ENCODE measurements at places on chromosomes 1 and 21.
A peak's percentile ranks its signal among the peaks of the same experiment; 100 is the strongest.

DNA sequence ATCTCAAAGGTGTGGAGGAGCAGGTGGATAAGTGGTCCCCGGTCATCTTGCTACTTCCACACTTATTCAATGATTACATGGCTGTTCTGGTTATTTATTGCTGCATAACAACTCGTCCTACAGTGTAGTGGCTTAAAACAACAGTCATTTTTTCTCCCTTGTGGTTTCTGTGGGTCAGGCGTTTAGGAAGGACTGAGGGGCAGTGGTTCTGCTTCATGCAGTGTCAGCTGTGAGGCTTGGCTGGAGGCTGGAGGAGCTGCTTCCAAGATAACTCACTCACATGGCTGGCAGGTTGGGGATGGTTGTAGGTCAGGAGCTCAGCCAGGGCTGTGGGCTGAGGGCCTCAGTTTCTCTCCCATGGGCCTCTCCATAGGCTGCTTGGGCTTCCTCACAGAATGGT lies 5.9 kb upstream of the SLC6A17 start:
- no peak for DNase-seq

DNA sequence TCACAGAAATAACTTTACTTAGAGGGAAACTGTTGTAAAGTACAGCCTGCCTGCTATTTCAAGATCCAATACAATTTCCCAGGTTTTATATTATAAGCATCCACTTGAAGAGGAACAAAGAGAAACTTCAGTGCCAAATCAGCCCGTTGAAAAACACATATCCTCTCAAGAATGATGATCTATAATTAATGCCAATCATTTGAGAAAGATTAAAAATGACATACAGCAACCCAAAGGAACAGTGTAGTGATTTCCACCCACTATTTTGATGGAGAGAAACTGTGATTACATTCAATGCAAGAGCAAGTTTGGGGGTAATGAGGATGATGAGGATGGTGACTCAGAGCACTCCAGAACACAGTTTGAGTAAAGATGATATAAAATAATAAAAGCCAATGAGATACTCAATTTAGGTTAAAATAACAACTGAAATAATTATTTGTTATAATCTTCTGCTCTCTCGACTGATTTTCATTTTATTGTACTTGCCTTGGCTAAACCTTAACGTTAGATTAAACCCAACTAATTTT lies 715.5 kb downstream of the NCAM2 start:
- DNase-seq = no peak

DNA sequence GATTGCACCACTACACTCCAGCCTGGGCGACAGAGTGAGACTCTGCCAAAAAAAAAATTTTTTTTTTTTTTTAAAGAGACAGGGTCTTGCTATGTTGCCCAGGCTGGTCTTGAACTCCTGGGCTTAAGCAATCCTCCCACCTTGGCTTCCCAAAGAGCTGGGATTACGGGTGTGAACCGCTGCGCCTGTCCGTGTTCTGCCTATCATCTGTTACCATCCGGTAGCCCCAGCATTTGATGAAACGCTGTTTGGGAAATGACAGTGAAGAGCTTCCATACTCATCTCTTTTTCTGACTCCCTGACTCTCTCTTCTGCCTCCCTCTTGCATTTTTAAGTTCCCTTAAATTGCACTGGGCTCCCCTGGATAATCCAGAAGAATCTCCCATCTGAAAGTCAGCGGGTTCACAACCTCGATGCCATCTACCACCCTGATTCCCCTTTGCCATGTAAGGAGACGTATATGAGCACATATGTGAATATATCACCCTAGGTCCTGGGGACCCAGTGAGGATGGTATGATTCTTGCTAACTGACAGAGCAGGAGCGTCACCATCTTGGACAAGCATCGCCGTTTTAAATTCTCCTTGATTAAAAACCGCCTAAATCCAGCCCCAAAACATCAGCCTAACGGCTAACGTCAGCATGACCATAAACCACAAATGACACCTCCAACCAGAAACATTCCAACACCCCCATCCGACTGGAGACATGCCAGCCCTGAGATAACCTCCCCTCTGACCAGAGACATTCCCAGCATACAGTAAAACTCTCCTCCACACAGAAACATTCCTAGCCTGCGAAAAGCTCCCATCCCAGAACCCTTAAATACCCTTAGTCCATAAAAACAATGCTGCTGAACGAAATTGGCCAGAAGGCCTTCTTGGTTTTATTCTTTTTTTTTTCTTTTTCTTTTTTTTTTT lies 12.4 kb downstream of the TNFRSF8 start:
- DNase-seq = no peak

GRCh38 chr1:246397046-246397445 lies 110.0 kb downstream of the SMYD3 start:
- DNase-seq = no peak

GRCh38 chr1:221419513-221420095 lies 322.3 kb downstream of the DUSP10 start:
- DNase-seq = no peak

DNA sequence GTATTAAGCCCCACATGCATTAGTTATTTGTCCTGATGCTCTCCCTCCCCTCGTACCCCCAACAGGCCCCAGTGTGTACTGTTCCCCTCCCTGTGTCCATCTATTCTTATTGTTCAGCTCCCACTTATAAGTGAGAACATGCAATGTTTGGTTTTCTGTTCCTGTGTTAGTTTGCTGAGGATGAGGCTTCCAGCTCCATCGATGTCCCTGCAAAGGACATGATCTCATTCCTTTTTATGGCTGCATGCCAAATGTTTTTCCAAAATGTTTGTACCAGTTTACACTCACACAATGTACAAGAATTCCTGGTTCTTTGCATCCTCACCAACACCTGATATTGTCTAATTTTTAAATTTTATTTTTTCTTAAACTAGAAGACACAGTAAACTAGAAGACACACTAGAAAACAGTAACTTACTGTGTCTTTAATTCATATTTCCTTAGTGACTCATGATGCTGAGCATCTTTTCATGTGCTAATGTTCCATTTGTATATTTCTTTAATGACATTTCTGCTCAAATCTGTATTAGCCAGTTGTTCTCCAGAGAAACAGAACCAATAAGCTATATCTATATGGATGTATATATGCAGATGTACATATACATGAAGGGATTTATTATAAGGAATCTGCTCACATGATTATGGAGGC lies 19.4 kb upstream of the USP1 start:
- no peak for DNase-seq

DNA sequence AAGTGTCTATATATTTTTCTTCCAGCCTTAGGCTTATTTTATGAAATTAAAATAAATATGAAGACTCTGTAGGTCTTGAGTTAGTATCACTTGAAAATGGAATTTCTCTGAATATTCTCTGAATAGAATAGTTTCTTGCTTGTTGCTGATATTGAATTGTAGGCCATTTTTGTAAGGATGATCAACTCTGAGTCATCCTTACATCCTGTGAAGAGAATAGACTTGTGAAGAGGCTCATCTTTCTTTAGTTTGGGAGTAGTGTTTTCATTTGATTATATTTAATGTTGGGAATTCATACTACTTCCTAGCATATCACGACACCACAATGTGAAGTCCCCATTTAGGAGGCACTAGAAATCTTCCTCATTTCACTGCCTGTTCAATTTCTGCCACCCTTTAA lies 27.5 kb upstream of the CD1D start:
- no peak for DNase-seq

DNA sequence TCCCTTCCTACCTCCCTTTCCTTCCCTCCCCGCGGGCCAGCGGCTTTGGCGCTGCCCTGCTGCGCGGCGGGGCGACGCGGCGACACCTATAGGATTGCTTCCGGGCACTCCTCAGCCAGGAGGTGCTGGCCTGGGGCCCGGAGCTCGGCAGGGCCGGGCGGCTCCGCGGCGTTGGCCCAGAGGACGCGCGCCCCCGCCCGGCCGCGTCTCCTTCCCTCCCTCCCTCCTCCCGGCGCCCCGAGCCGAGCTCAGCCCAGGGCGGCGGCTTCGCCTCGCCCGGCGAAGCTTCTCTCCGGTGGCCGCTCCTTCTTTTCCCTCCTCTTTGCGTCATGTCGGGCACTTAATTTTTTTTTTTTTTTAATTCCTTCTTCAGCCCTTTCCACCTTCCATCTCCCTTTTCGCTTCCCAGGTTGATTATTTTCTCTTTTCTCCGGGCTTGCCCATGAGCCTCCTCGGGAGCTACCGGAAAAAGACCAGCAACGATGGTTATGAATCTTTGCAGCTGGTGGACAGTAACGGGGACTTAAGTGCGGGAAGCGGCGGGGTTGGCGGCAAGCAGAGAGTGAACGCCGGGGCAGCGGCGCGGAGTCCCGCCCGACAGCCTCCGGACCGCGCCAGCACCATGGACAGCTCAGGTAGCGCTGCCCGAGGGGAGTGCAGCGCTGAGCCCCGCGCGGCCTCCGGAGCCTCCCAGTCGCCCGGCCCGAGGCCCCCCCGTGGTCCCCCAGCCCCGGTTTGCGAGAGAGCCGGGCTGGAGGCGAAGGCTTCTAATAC lies at the start of gene DNAJC6:
DNAJC6 (plus strand) TSS at position 240 of the 774 bp plus-strand sequence; CDS start at position 443, 203 bp downstream.
- peak; percentile 0 for DNase-seq

GRCh38 chr1:14715802-14716201 lies 117.3 kb downstream of the KAZN start:
- DNase-seq = no peak

- no peak for DNase-seq
Observed at GRCh38 chr1:180187626-180188025, 33.0 kb downstream of the QSOX1 start.

DNA sequence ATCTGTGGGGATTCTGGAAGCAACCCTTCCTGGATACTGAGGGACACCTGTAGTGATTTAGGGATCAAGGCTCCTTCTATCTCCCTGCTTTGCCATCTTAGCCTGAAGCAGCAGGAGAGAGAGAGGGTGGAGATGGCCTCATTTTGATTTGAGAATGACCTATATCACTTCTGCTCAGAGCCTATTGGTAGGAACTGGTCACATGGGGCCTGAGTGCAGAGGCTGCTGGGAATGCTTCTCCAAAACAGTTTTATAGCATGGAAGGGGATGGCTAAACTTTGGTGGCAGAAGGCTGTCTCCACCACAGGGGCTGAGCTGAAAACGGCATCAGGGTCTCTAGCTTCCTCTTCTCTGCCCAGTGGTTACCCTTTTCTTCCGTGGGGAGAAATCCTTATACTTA lies 105.8 kb downstream of the TBX19 start:
- DNase-seq = no peak

GRCh38 chr1:7489586-7489985 lies 281.5 kb upstream of the VAMP3 start:
- no peak for DNase-seq

- no peak for DNase-seq
Observed at GRCh38 chr1:212118167-212118871, 82.8 kb downstream of the DTL start.

- no peak for DNase-seq
Observed at GRCh38 chr1:7233237-7233540, 447.9 kb downstream of the CAMTA1 start.

DNA sequence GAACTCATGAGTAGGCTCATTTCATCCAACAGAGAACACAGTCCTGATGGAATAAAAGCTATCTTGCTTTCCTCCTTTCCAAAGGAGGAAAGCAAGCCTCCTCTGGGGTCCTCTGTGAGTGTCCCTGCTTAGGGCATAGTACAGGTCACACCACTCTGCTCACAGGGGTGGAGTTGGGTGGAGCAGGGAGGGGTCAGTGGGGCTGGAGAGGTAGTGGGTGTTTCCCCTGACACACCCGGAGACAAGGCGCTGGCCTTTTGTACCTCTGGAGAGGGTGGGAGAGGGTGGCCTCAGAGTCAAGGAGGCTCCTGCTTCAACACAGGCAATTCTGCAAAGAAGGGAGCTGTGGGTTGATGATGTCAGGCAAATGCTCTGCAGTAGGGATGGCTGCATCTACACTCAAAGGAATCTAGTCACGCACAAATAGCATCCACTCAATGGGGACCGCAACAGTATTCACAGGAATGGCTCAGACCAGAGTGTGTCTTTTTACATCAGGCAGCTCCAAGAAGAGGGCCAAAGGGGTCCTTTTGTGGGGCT lies 58.6 kb upstream of the PLXNA2 start:
- no peak for DNase-seq

DNA sequence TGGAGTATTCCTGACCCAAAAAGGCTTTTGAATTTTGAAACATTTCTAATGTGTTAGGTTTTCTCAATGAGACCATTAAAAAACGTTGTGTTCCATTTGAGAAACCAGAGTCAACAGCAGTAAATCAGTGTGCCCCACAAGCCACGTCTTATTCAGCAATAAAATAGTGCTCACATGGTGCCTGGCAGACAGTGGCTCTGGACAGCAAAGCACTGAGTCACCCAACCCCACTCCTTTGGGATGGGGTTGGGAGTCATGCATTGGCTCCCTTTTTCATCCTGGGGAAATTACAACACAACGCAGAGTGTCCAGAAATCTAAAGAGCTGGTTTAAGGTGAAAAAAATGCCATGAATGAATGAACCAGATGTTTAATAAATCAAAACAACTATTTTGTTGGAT lies 46.5 kb downstream of the KCNJ15 start:
- DNase-seq = no peak

- no peak for DNase-seq
Observed at GRCh38 chr21:43602266-43603232, 56.7 kb downstream of the HSF2BP start.

- no peak for DNase-seq
Observed at GRCh38 chr1:204448344-204448964, 36.8 kb upstream of the PPP1R15B start.

DNA sequence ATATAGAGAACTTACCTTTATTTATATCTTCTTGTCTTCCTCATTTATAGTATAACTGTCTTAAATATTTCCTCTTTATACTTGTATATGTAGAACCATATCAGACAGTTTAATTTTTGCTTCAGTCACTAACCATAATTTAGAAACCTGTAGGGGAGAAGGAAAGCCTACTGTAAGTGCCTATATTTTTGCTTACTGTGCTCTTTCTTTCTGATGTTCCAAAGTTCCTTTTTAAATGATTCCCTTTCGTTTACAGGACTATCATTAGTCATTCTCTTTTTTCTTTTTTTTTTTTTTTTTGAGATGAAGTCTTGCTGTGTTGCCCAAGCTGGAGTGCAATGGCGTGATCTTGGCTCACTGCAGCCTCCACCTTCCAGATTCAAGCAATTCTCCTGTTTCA lies 109.7 kb downstream of the CENPF start:
- DNase-seq = no peak

- no peak for DNase-seq
Observed at GRCh38 chr1:92876351-92876750, 44.5 kb downstream of the RPL5 start.

DNA sequence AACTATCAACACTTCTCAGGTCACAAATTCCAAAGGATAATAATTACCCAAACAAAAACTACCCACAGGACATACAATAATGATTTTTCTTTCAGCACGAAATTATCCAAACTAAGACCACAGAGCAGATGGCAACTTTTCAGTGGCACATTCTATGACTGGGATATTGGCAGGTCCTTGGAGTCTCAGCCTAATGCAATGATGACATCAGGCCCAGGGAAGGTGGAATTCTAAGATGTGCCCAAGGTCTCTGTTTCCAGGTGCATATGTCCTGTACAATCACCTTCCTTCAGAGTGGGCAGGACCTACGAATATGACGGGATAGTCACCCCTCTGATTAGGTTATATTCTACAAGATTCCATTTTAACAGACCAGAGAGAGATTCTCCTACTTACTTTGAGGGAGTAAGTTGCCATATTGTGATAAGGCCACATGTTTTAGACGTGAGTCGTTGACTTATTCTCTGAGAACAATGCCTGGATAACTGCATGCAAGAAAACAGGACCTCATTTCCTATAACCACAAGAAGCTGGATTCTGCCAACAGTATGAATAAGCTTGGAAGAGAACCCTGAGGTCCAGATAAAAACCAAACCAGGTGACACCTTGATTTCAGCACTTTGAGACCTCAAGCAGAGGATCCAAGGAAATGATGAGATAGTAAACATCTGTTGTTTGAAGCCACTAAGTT lies 69.9 kb downstream of the ZC3H11B start:
- no peak for DNase-seq

GRCh38 chr1:243598433-243598832 lies 251.6 kb downstream of the AKT3 start:
- peak; percentile 19 for DNase-seq
